ENCODE measurements at places on chromosomes 6 and 20.

DNA sequence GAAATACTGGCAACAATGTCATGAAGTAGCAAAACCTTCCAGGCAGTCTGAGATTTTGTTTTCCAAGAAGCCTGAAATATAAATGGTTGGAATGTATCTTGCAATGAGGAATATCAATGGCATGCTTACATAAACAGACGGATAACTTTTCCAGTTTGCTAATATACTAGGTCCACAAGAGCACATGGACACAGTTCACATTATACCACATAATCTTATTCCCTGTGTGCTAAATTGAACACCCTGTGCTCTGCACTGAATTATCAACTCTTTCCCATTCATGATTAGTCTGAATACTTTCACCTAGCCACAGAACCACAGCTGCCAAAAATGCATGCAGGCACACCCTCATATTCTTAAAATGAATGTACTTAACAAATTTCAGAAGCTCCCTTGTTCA lies 274.3 kb downstream of the COL12A1 start:
- no peak for DNase-seq

GRCh38 chr20:10228330-10228729 lies 9.7 kb downstream of the SNAP25 start:
- DNase-seq: peak; percentile 55

DNA sequence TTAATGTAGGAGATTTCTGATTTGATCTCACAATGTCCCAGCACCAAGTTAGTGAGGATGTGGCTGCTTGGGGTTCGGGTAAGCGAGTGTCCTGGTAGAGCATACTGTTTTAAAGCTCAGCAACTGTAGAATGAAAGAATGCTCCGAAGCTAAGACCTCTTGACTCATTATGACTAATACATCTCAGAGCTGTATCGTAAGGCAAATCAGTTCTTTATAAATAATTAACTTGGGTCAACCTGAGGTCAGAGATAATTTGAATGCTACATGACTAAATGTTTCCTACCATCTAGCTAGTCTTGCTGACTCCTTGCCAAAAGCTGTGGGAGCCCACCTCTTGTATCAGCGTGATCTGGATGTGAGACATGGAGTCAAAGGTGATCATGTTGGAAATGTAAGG lies 128.8 kb upstream of the PDE7B start:
- no peak for DNase-seq

GRCh38 chr6:131803007-131803769 lies 4.6 kb upstream of the ENPP1 start:
- no peak for DNase-seq

- DNase-seq: no peak
Measured at GRCh38 chr6:136236466-136237293, 13.4 kb downstream of the MTFR2 start.

DNA sequence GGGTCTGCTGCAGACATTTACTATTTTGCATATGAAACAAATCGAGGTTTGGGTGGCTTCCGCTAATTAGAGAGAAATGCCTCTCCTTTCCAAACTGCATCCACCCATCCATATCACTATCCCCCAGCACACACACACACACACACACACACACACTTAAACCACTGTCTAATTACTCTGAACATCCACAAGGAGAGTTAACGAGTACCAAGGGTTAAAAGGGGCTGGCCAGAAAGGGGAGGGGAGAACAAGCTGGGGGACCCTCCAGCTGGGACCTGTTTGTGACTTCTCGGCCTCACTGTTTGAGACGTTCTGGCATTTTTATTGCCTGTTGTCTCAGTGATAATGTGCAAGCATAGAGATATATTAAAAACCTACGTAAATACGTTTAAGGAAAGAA lies 261.2 kb downstream of the FOXC1 start:
- no peak for DNase-seq

GRCh38 chr6:53532942-53533341 lies 12.0 kb downstream of the GCLC start:
- no peak for DNase-seq

- no peak for DNase-seq
Measured at GRCh38 chr20:61731363-61732181, 334.1 kb downstream of the TAF4 start.

All from NCI-H146 (cell line).